Stimulated activated CD8-positive, alpha-beta memory T cell treated with anti-CD3 and anti-CD28 coated beads, Interleukin-4, amount 100 ng/mL, for 4 hours (primary cell): ENCODE measurements at places on chromosomes 13 and 19.

- DNase-seq = no peak
Measured at GRCh38 chr19:2355168-2356035, 4.7 kb upstream of the TMPRSS9 start.

- no peak for DNase-seq
Measured at GRCh38 chr19:35120492-35120891, 4.9 kb downstream of the FXYD3 start.

GRCh38 chr13:95679722-95680121 lies 2.8 kb downstream of the DNAJC3 start:
- DNase-seq = no peak

DNA sequence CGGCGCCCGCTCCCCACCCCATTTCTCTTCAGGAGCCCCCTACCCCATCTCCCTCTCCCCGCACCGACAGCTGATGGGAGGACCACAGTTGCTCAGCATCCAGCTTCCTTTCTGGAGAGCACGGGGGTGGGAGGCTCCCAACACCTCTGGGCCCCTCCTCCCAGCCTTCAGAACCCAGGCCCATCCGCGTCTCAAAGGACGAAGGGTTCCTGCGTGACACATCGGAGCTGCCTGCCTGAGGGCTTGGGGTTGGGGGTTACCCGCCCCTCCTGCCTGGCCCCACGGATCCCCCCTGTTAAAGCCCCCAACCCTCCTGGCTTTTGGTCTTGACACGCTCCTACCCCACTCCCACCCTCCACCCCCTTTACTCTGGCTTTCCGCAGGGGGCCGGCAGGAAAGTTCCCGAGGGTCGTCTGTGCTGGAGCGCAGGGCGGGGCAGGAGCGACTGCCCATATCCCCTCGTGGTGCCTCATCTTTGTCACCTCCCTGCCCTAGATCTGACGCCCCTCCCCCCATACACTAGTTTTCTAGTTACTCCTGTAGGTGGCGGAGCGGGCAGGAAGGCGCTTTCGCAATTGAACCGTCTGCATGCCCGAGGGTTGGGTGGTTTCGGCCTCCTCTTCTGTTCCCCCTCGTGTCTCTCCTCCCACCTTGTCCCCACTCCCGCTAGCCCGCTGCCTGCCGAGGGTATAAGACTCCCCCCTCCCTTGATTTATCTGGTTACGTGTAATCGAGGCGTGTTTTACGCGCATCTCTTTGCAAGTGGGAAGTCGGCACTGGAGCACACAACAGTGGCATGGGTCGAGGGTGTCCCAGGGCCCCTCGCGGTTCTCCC lies 924 bp downstream of the TRAPPC5 start:
- peak; percentile 66 for DNase-seq

- peak; percentile 8 for DNase-seq
Measured at GRCh38 chr19:47697863-47698609, 15.2 kb upstream of the EHD2 start.

DNA sequence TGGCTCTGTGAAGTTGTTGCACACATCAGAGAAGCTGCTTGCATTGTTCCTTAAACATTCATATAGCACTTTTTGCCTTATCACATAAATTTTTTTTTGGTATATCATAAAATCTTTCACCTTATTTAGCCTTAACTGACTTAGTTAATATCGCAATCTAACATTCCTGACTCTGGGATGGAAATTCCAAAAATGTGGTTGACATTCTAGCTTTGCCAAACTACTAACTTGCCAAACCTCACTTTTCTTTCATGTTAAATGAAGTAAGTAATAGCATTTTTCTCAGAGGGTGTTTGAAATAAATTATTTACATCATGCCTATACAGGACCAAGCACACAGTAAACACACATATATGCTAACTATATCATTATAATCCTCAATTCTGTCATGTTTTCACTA lies 736.9 kb upstream of the PCDH9 start:
- DNase-seq = no peak

- DNase-seq = no peak
Measured at GRCh38 chr19:15129856-15130585, 22.8 kb downstream of the SYDE1 start.

- no peak for DNase-seq
Measured at GRCh38 chr13:76783798-76784197, 102.4 kb downstream of the KCTD12 start.

DNA sequence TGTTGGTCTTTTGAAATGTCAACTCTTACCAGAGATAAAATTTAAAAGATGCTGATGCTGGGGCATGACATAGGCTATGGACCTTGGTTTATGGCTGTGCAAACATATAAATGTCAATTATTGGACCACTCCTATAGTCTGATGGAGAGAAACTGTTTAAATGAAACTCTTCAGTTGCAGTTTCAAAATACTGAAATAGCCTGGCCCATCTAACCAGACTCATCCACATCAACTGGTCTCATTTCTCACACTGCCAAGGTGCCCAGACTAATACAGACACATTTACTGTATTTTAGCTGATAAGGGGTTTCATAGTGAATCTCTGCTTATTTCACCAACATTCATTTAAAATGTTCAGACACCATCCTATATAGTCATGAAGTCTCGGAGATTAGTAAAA lies 19.9 kb downstream of the SERPINE3 start:
- no peak for DNase-seq

DNA sequence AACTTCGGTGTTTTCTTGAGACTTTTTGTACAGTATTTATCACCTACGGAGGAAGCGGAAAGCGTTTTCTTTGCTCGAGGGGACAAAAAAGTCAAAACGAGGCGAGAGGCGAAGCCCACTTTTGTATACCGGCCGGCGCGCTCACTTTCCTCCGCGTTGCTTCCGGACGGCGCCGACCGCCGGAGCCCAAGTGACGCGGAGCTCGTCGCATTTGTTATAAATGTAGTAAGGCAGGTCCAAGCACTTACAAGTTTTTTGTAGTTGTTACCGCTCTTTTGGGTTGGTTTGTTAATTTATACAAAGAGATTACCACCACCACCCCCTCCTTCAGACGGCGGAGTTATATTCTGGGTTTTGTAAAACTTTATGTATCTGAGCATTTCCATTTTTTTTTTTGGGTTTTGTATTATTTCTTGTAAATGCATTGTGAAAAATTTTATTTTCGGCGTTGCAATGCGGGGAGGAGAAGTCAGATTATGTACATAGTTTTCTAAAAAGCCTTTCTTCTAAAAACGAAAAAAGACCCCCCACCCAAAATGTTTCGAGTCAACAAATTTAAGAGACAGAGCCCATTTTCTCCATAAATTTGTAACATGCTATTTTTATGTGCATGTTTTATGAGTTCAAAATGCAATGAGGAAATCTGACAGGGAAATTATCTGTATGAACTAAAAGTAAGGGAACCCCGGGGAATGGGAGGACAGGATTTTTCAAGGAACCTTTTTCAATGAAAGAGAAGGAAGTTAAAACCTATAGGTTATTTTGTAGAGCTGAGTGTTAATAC lies 2.3 kb downstream of the SOX1 start:
- no peak for DNase-seq

GRCh38 chr19:17385878-17386611 lies 8.0 kb downstream of the CCDC194 start:
- peak; percentile 10 for DNase-seq

- no peak for DNase-seq
Measured at GRCh38 chr19:30340771-30341561, 31.2 kb upstream of the ZNF536 start.

- DNase-seq = no peak
Measured at GRCh38 chr13:79654520-79654919, 173.6 kb downstream of the NDFIP2 start.

DNA sequence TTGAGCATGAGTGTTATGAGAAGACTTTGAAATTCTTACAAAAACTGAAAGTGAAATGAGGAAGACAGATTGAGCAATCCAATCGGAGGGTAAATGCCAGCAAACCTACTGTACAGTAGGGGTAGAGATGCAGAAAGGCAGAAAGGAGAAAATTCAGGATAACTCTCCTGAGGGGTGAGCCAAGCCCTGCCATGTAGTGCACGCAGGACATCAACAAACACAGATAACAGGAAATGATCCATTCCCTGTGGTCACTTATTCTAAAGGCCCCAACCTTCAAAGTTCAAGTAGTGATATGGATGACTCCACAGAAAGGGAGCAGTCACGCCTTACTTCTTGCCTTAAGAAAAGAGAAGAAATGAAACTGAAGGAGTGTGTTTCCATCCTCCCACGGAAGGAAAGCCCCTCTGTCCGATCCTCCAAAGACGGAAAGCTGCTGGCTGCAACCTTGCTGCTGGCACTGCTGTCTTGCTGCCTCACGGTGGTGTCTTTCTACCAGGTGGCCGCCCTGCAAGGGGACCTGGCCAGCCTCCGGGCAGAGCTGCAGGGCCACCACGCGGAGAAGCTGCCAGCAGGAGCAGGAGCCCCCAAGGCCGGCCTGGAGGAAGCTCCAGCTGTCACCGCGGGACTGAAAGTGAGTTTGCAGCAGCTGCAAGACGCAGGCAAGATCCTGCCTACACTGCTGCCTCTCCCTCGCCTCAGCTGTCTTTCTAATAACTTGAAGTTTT lies at the start of gene TNFSF13B:
Gene TNFSF13B, plus strand, starts transcription at position 118 of the 728 bp plus-strand sequence. Its CDS starts 178 bp downstream, at position 296.
- DNase-seq = no peak

DNA sequence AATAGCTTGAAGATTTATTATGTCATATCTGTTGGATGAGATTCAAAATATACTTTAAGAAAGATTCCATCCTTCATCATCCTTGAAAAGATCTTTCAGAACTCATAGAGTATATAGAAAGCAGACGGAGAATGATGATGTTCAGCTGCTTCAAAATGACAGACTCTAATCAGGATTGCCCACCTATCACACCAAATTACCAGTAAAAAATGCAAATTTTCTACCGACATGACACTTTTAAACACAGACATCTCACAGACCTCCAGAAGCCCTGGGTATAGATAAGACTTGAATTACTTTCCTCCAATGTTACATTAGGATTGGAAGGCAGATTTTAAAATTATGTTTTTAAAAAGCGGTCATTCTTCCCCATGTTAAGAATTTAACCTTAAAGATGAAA lies 235.5 kb downstream of the GPC6 start:
- no peak for DNase-seq

GRCh38 chr19:5114727-5115126 lies 145.8 kb downstream of the KDM4B start:
- DNase-seq = no peak

GRCh38 chr19:2237051-2237868 lies 636 bp downstream of the SF3A2 start:
- no peak for DNase-seq

- DNase-seq = no peak
Measured at GRCh38 chr13:46183018-46183946, 1.3 kb upstream of the LCP1 start.

- DNase-seq = no peak
Measured at GRCh38 chr13:23059173-23059572, 121.6 kb upstream of the SGCG start.

GRCh38 chr19:41362143-41362847 lies 1.7 kb downstream of the B9D2 start:
- DNase-seq = no peak

DNA sequence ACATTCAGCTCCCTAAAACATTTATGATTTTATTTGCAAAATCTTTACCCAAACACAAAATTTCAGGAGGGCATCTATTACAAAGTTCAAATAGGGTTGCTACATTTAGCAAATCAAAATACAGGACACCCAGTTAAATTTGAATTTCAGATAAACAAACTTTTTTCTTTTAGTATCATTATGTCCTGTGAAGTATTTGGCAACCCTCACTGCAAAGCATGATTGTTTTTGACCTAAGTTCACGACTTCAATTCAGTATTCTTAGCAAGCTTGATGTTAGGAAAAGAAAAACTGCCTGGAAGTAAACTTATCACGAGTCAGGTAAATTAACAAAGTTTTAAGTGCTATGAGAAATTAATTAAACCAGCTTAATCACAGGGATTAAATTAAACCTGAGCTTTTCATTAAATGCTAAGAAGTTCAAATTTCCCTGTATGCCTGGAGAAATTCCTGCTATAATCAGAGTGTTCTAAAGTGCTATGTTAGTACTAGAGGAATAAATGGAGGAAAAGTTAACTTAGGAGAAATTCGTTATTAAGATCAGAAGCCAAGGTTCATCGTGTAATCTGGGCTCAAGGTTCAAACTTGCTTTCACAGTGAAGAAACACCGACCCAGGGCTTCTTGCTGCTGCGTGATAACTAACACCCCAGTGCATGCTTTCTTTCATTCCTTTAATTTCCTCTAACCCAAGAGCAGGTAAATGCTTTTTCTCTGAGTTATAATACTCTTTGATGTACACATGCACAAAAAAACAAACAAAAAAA lies 298.1 kb downstream of the FOXO1 start:
- no peak for DNase-seq

DNA sequence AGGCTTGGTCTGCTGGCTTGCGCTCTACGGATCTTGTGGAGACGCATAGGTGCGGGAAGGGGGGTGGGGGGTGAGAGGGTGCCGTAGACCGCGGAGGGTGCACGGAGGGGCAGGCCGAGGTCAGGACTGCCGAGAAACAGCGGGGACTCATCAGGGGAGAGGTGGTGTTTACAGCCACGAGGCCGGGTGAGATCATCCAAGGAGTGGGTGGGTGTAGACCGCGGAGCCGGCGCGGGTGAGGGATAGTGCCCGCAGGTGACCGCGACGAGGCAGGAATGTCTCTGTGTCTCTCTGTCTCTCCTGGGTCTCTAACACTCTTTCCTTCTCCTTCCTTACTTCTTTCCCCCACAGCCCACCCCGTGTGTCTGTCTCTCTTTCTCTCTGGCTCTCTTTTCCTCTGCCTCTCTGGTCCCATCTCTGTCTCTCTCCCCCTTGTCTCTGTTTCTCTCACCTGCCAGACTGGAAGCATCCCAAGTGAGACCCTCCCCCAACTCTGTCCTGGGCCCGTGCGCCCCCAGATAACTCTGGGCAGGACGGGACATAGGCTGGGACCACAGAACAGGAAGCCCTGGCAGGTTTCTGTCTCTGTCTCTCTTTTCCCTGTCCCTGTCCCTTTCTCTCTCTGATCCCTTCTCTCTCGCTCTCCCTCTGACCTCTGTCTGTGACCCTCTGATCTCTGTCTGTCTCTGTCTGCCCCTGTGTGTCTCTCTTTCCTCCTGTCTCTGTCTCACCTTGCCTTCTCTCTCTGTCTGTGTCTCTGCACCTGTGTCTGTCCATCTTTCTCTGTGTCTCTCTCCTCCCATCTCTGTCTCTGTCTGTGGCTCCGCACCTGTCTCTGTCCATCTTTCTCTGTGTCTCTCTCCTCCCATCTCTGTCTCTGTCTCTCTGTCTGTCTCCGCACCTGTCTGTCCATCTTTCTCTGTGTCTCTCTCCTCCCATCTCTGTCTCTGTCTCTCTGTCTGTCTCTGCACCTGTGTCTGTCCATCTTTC lies 1.8 kb upstream of the KLK4 start:
- DNase-seq = no peak

DNA sequence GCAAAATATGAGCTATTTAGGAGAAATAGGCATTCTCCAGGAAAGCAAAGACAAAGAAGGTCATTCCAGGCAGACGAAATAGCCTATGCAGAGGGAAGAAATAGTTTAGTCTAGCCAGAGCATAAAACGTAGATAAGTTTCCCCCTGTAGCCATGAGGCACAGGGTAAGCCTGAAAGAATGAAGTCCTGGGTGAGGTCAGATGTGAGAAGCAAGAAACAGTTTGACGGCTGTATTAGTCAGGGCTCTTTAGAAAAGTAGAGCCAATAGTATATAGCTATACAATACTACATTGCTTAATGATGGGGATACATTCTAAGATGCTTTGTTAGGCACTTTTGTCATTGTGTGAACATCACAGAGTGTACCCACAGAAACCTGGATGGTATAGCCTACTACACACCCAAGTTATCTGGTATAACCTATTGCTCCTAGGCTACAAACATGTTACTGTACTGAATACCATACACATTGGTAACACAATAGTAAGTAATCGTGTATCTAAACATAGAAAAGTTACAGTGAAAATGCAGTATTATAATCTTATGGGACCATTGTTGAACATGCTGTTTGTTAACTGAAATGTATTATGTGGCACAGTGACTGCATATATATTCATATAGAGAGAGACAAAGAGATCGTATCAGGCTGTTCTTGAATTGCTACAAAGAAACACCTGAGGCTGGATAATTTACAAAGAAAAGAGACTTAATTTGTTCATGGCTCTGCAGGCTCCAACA lies 59.3 kb upstream of the WDFY2 start:
- DNase-seq = no peak
